SK-N-DZ (cell line): ENCODE measurements at places on chromosomes 5 and 9.

- no peak for DNase-seq
Observed at GRCh38 chr5:103355579-103355978, 97.0 kb downstream of the MACIR start.

GRCh38 chr9:84228130-84228720 is 112.3 kb downstream of the SLC28A3 start:
- DNase-seq, result no peak

DNA sequence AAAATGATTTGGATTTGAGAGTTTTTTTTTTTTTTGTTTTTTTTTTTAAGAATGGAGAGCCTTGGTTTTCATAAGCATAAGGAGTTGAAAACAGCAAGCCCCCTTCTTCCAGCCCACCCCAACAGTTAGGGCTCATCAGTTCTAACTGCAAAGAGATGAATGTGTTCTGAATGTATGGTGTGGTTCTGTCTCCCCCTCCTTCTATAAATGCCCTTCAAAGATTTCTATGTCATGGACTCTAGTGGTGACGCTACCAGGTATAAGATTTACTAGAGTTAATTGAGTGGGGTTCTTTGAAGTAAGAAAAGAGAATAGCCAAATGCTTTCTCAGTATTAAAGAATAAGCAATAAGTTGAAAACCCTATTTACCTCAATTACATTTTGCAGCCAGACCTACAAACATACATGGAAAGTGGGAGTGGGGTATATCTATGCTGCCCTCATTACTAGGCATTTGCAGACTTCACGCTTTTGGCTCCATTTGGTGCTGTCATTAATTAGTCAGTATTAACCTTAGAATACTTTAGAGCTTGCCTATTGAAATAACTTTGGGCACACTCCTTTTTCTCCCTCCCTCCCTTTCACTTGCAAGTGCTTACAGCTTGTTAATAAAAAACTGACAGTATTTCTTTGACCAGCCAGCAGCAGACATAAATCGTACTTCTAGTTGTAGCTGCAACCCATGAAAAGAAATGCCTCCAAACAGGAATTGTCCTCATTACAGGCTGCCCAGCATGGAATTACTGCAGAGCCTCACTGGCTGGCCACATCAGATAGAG is 667.2 kb upstream of the ZNF608 start:
- DNase-seq, result no peak

DNA sequence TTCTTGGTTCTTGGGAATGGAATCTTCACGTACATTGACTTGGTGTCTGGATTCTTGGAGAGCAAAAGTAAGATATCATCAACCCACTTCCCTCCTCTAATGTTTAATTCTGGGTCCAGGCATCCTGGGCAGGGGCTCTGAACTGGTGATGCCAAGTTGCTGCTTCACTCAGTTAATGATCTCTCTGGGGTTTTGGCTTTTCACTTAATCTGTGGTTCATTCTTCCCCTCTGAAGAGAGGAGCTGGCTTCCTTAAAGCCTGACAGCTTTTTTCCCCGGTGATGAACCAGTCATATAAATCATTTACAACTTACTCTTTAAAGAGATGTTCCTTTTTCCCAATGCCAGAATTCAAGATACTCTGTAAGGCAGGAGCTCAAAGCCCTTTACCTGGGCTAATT is 65.9 kb downstream of the ARHGAP26 start:
- no peak for DNase-seq

DNA sequence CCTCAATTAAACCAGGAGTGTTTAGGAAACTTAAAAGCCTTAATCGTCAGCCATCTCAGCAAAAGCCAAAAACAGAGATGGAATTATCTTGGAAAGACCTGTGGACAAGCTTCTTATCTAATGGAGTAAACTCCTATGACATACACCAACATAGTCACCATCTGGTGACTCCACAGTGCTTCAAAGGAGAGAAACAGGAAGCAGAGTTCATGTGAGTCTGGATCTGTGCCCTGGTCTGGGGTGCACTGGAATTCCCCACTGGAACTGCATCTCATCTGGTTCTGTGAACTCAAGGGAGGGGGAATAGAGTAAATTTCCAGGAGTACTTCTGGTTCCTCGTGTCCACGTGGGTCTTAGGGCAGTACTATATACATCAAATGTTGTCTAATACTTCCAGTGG is 36.3 kb upstream of the KCNN2 start:
- DNase-seq, result no peak

- DNase-seq, result no peak
Observed at GRCh38 chr5:146394486-146394885, 52.6 kb upstream of the TCERG1 start.

GRCh38 chr5:533243-533954 is 9.2 kb upstream of the SLC9A3 start:
- DNase-seq, result no peak

GRCh38 chr5:91269198-91269597 is 113.9 kb downstream of the ARRDC3 start:
- DNase-seq, result peak; percentile 23

DNA sequence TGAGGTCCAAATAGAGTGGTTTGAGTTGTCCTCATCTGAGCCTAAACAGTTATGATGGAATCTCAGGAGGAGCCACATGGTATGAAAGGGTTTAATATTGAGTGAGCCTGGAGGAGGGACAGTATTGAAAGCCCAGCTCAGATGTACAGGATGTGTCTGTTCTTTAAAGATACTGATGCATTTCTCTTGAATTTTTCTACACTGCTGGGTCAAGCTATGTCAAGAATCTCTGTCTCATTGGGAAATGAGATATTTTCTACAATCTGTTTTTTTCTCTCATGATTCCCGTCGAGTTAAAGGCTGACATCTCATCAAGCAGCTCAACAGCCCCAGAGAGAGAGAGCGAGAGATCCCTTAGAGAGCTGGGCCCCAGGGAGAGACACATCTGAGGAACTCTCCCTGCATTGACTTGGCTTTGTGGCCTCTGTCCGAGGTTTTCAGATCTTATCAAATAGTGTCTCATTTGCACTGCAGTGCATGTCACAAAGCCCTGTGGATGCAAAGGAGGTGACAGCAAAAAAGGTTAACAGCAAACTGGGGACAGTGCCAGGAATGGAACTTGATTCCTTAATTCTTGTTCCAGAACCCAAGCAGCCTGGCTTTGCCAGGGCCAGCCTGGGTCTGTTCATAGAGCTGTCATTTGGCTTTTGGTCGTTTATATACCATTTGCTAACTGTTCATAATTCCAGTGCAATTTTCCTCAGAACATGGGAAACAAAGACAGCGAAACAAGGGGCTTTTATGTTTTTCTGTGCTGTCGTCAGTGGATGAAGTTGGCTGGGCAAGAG is 19.0 kb upstream of the ACTBL2 start:
- DNase-seq, result peak; percentile 33

DNA sequence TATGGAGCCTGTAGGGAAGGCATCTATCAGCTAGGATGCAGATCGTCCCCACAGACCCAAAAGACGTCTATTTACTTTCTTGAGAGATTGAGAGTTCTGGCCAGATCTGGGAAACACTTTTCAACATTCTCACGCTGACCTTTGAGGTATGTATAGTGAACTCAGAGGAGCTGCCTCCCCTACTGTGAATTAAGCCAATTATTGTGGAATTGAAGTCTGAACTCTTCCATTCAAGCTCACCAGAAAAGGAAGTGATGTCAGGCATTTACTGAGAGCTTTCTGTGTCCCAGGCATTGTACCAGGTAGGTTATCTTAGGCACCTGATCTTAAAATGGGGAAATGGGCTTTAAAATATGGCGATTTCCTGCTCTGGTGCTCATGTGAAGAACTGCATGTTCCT is 136.5 kb downstream of the SV2C start:
- no peak for DNase-seq

GRCh38 chr5:173686950-173687349 is 70.5 kb upstream of the BOD1 start:
- DNase-seq, result no peak
